ENCODE measurements at places on chromosomes 11 and 22.

DNA sequence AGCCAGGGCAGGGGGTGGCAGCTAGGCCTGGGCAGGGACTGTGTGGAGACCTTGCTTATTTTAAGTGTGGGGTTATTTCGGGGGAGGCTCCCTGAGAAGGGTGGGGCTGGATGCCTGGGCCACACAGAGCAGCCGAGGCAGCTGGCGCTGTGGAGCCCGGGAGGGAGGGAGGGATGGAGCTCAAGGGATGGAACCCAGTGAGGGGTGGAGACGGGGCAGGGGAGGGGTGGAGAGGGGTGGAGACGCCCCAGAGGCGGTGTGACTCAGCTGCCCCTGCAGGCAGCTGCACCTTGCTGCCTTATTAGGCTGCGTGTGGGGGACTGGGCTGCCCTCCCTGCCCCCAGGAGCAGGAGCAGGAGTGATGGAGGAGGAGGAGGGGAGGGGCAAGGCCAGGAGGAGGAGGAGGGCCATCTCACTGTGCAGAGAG lies 9.8 kb upstream of the TSSC4 start:
- no peak for DNase-seq

GRCh38 chr11:79081471-79082031 lies 359.3 kb downstream of the TENM4 start:
- DNase-seq, result no peak

GRCh38 chr11:120565466-120566155 lies 54.1 kb downstream of the GRIK4 start:
- no peak for DNase-seq

- no peak for DNase-seq
Measured at GRCh38 chr22:28043266-28043665, 124.2 kb upstream of the PITPNB start.

DNA sequence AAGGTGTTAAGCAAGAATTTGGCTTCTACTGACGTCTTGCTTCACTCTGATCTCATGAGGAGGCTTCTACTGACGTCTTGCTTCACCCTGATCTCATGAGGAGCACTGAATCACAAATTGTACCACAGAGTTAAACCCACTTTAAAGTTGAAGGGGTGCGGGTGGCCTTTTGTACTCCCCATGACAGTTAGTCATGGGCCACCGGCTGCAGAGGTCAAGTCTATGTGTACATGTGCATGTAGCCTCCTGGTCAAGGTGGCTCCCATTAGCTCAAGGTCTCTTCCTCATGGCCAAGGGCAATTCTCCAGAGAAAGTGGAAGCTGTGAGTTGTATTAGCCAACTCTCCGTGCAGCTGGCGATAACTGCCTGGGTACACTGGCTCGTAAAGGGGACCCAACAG lies 23.1 kb upstream of the FZD4 start:
- DNase-seq, result no peak

- no peak for DNase-seq
Measured at GRCh38 chr11:75214843-75215242, 25.7 kb upstream of the TPBGL start.

GRCh38 chr11:2215561-2216399 lies 44.2 kb upstream of the TH start:
- DNase-seq, result peak; percentile 60

- no peak for DNase-seq
Measured at GRCh38 chr11:125279676-125280418, 115.3 kb downstream of the PKNOX2 start.

DNA sequence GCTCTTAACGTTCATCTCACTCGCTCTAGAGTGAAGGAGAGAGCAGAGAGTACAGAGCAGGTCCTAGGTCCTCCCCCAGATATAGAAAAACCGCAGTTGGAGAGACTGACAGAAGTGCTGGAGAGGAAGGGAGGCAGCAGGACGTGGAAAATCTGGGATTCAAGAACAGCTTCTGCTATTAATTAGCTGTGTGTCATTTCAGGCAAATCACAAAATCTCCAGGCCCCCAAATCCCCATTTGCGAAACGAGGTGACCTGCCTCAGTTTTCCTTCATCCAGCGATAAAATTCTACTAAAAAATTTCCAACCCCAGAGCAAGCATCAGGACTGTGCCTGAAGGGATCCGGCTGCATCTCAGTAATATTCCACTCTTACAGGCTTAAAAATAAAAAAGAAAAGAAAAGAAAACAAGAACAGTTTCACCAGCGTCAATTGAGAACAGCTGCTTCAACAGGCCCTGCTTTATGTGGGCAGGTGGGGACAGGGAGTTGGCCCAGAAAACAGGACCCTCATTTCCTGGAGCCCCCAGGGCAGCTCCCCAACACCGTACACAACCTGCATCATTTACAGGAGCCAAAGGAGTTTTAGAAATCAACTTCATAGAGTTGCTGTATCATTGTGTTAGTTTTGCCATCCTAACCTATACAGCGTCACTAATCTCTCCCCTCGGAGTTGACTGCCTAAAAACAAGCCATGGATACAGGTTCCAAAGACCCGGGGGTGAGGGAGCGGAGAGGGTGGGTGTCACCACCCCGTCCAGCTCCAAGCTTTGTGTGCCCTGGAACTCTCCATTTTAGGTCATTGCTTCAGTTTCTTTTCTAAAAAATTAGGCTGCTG lies 2.3 kb upstream of the MALAT1 start:
- no peak for DNase-seq

GRCh38 chr22:49042066-49042465 lies 785.6 kb downstream of the BRD1 start:
- no peak for DNase-seq

- DNase-seq, result no peak
Measured at GRCh38 chr22:27633296-27633871, 168.2 kb downstream of the MN1 start.

DNA sequence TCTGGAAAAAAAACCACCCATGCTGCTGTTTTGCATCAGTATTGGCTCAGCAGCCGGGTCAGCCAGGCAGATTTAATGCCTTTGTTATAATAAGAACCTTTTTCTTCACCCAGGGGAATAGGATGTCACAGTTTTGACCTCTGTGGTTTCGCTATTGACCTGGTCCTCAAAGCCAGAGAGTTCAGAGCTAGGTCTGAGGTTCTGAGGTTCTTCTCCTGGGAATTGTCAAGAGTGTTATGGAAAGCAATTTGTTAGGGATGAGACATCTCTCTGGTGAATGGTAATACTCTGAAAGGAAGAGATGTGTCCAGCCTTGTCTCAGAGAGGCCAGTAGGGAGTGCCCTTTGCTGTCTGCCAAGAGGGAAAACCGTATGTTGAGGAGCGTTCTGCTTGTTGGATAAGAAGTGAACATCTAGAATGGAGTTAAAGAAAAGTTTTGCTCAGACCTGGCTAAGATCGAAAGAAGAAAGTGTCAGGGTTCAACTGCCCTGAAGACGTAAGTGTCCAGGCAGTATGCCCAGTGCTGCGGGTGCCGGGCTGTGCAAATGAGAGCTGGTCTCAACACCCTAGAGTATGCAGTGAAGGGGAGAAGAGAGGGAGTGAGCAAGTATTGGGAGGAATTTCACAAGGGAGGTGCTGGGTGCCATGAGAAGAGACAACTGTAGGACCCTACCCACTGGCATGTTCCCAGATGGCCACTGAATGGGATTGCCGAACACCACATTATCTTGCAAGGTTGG lies 150.9 kb upstream of the TTC12 start:
- no peak for DNase-seq

DNA sequence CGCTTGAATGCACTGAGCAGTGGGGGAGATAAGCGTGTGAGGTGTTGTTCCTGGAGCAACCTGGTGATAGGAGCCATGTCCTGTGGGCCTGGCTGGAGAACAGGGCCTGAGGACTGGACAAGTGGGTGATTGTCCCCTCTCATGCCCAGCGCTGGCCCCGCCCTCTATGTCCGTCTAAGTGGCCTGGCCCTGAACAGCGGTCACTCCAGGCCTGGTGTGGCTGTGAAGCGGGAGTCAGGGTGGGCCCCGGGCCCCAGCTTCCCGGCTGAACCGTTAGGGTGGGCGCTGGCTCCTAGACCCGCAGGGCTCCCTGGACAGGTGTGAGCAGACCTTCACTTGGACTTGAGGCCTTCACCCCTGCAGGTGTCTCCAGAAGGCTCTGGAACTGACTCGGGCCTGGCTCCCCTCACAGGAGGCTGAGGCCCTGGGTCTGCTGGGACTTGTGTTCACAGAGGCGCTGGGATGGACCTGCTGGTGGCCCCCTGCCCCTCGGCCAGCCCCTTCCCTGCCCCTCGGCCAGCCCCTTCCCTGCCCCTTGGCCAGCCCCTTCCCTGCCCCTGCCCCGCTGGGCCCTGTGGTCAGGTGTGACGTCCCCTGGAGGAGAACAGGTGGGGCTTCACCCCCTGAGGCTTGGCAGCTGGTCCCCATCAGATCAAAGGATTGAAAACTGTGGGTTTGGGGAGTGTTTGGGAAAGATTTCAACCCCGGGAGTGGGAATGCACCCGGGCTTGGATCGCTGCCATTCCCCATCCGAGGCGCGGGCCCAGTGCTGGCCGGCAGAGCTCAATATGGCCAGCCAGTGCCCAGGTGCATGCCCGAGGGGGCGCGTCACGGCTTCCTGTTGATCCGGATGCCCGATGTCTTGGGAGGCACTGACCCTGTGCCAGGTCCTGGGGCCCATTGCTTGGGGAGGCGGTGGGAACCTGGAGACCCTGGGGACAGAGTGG lies 3.2 kb upstream of the MUC6 start:
- DNase-seq, result no peak

DNA sequence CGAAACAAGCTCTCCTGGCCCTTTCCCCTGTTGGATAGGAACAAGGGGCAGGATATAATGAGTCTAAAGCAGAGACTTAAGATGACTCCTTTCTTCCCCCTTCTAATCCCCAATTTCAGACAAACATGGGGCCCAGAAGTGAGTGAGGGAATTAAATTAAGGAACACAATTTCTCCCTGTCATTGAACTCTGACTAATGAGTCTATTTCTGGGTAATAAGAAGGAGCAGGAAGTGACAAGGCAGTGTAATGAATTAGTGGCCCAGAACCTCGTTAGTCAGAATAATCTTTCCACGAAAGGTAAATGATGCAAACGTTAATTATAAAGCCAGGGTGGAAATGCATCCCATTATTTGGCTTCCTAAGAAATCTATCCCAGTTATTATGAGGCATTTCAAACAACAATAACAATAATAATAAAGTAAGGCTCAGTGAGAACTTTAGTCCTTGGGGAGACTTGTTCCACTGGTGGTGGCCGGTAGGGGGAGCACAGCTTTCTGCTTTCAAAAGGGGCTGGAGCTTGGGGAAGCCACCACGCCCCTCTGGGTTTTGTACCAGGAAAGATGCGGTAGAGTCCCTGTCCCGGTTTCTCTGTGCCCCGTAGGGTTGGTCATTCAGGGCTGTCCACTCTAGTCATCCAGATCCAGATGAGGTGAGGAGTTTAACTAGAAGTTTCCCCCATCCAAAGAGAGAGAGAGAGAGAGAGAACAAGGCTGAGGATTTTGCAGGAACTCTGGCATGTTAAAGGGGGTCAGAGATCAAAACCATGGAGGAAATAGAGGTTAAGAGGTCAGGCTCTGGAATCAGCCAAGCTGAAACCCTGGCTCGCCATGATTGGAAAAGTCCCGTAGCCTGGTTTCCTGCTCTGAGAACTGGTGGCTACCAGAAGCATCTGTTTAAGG lies 298.3 kb downstream of the NTM start:
- DNase-seq, result no peak

GRCh38 chr11:44708523-44709280 lies 18.1 kb upstream of the TSPAN18 start:
- DNase-seq, result no peak

DNA sequence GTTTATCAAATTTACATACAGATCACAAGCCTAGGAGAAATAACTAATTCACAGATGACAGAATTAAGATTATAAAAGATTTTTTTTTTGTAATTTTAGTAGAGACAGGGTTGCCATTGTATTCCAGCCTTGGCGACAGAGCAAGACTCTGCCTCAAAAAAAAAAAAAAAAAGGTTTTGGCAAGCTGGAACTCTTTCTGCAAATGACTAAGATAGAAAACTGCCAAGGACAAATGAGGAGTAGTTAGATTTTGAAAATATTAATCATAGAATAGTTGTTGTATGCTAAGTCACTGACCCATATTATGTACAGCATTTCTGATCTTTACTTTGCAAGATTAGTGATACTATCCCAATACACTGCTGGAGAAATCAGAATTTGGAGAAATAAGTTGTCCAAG lies 99.2 kb downstream of the C11orf65 start:
- no peak for DNase-seq

DNA sequence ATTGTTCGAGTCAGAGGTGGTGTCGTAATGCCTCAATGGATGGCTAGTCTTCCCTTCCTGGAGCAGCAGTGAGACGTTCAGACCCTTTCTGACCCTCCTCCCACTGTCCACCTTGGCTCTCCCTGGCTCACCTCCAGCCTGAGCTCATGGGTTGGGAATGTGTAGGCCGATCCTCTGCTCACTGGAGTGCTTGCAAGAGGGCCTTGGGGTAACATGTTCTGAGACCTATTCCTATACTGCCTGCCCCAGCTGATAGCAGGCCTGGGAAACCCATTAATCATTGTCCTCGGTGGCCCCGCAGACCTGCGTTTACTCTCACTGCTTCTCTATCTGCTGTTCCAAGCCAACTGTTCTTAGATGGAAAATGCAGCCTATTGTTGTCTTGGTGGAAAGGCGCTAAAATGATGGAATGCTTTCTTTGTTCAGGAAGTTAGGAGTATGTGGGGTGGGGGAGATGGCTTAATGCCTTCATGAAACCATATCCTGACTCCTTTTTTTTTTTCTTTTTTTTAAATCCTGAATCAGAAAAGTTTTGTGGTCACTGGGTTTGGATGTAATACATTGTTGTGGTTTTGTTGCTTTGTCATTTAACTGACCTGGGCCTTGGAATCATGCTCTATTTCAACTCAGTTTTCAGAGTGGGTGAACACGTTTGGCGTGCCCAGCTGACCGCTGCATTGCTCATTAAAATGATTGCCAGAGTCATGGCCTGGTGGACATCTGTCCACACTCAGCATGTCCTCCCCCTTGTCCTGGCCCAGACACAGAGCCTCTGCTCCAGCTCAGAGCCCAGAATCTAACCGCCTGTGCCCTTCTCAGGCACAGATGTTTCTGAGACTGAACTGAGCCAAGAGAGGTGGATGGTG lies 72.5 kb downstream of the MICAL2 start:
- DNase-seq, result no peak

- DNase-seq, result no peak
Measured at GRCh38 chr22:49863931-49864330, 10.3 kb downstream of the ZBED4 start.

DNA sequence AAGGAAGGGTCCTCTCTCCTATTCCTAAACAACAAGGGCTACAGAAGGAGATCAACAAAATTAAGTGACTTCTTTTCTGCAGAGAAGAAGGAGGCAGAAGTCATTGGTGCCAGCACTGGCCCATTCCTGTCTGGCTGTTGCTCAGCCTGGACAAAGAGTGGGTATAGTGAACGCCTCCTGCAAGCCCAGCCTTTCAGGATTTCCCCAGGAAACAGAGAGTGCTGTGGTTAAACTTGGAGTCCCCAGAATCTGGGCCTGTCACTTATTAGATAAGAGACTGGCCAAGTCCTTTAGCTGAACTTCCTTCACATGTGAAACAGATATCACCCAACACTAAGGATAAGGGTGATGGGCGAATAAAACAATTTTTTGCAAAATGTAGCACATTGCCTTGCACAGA lies 10.9 kb downstream of the TST start:
- no peak for DNase-seq

DNA sequence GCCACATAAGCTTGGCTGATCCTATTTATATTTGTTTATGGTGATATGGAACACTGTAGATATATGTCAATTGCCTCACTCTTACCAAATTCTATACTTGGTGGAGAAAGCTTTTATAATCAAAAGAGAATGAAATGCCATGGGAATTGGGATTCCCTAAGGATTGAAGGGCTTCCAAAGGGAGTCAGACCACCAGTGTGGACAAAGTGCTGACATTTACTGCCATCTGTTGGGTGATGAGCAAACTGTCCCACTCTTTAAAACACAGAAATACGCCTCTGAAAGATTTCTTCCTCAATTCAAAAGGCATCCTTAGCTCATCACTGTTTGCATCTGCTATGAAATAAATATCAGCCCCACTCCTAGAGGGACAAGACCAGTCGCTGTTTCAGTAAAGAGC lies 7.1 kb downstream of the SLC1A2 start:
- no peak for DNase-seq

All from upper lobe of left lung (tissue), 6 donors.